T-helper 1 cell (primary cell): ENCODE measurements at places on chromosomes 11 and 22.

DNA sequence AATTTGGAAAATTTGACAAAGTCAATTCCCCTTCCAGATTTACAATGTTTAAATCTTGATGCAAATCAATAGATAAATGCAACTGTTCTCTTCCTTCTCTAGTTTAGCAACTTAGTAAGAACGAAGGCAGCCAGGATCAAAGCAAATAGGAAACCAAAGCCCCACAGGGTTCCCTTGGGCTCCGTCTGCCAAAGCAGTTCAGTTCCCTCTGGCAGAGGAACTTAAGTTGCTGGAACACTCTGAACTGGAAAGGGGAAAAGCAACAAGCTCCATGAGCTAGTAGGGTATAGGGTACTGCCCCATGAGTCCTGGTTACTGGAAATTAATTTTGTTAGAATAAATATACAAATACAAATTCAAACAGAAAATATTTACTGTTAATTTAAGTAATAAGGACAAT, 91.3 kb downstream of the RELT start:
- no peak for DNase-seq

GRCh38 chr11:120912504-120912903, 111.4 kb upstream of the TBCEL start:
- no peak for DNase-seq

- DNase-seq: no peak
These were observed 1.8 kb upstream of the VPS37C start for GRCh38 chr11:61163021-61163420.

- no peak for DNase-seq
These were observed 322.3 kb upstream of the B3GAT1 start for GRCh38 chr11:134734141-134734845.

DNA sequence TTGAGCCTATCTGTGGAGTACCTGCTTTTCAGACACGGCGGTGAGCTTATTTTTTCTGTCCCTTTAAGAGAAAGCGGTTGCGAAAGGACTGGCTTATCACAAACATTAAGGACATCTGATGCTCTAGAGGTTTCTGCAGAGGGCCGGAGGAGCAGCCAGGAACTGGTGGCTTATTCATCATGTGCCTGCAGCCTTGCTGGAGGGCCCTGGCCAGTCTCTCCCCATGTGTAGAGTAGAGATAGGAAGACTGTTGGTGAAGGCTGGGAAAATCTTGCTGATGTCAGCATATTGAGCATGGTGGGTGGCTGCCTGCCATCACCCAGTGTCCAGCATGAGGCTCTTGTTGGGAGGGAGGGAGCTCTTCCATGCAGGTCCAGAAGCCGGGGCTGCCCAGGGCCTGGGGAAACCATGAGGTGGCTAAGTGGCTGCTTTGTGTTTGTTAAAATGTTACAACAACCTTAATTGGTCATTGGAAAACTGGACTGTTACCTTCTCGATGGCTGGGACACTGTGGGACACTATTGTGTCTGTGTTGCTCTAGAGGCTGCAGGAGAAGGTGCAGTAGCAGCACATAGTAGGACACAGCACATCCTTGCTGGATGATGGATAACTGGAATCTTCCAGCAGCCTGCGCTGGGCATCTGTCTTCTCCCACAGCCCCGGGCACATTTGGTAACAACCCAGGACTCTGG, 54.3 kb downstream of the TSPAN18 start:
- no peak for DNase-seq

- no peak for DNase-seq
These were observed 6.1 kb downstream of the CARNS1 start for GRCh38 chr11:67421430-67422031.

DNA sequence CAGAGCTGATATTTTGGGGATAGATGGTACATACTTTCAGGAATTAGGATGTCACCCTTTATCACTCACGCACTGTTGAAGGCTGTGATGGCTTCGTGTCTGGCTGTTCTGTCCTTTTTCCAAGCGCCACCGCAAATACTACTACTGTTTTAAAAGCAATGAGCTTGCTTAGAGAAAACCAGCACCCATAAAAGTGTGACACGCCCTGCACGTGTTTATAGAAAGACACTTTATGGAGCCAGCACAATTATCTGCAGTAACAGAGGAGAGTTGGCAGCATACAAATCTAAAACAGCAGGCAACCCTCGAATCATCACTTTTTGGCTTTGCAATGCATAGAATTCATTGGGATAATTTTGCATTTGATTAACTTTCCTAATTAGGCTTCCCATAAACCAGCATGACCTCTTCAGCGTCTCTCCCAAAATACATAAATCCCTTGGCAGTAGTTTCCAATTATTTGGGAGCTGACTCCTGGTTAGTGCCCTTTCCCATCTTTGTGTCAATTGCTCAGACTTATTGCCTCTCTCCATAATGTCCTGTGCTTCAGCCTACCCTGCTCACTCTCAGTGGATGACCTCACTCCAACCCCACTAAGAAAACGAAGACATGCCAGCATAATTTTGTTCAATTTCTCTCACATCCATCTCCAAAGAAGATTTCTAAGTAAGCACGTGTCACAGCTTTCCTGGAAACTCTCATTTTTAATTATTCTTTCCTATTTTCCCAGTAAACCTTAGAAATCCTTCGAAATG, 118.7 kb upstream of the LARGE1 start:
- no peak for DNase-seq

DNA sequence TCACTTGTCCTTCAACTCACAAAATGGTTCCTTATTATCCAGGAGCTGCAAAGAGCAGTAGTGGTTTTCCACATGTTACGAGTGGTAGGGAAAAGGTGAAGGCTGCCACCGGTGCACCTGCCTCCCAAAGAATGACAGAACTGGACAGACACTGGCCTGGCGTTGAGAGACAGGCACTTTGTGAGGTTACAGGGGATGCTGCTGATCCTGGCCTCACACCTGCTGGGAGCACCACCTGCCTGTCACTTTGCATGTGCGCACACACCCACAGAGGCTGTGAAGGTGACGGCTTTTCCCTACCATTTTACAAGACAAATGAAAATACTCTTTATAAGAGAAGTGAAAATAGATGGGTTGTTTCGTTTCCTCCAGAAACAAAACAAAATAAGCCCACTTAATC, 175.3 kb upstream of the B3GAT1 start:
- DNase-seq: no peak

DNA sequence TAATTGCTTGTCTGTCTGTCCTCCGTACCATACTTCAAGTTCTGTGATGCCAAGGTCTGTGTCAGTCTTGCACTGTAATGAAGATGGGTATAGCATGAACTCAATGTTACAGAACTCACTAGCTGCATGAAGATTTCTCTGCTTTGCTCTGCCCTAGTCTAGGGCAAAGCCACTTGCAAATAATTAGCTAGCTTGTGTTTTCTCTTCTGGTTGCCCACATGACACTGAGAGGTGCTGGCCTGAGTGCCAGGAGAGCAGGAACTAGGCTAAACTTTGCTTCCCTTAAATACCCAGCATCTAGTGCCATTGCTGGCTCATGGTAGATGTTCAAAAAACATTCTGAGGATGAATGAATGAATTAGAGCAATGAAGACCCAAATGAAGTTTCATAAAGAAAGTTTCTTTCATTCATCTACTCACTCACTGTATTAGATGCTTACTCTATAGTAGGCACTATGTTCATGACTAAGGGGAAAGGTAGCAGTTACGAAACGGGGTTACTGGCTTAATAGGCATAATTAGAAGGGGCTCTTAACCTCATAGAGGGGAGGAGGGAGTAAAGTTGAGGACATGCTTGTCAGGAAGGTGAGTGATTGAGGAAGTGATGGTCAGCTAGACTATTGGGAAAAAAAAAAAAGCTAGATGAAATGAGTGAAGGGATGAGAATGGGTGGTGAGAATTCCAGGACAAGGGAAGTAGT, 4.4 kb upstream of the ENDOD1 start:
- DNase-seq: no peak

DNA sequence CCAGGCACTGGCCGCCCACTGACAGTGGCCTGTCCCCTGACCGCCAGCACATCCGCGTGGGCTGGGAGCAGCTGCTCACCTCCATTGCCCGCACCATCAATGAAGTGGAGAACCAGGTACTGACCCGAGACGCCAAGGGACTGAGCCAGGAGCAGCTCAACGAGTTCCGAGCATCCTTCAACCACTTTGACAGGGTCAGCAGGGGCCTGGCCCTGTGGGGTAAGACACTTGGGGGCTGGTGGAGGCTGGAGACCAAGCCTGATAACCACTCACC, 6.5 kb downstream of the CTSF start:
- no peak for DNase-seq
